Stimulated activated CD4-positive, alpha-beta T cell treated with anti-CD3 and anti-CD28 coated beads, Interleukin-15, amount 100 ng/mL, for 1 hour (primary cell): ENCODE measurements at places on chromosomes 6 and 20.

DNA sequence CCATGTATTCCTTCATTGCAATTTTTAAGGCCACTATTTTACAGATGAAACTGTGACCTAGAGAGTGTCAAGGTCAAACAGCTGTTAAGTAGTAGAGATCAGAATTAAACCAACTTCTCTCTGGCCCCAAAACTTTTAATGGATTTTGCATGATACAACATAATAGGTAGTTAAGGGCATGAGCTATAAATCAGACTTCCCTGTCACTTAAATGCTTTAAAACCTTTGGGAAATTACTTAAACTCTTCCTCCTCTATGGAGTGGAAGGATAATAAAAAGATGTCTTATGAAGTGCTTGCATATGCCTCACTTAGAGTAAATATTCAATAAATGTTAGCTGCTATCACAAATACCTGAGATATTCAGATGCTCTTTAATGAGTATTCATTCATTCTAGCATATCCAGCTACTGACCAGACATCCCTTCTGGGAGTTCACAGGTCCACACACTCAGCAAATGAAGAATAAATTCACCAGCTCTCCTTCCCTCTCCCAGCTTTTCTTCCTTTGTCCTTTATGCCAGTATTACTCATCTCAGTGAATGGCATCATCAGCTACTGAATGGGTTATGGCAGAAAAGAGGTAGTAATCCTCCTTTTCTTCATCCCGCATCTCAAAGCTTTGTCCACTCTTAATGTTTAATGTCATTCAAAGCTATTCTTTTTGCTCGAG, 36.2 kb downstream of the EYA4 start:
- DNase-seq: no peak

- DNase-seq: no peak
Measured at GRCh38 chr6:2583459-2583858, 167.3 kb downstream of the MYLK4 start.

DNA sequence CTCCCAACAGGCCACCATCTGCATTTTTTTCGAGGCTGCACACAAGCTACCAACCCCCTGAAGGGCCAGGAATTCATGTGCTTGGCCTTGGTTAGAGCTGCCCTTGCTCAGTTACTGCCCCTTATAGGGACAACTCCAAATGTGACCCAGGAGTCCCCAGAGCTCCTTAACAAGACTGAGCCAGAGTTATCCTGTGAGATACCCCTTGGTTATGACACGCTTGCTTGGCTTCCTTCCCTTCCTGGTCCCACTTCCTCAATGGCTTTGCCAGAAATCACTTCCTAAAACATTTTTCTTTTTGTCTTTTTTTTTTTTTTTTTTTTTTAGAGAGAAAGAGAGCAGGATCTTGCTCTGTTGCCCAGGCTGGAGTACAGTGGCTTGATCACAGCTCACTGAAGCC, 8.9 kb downstream of the TREM1 start:
- no peak for DNase-seq

DNA sequence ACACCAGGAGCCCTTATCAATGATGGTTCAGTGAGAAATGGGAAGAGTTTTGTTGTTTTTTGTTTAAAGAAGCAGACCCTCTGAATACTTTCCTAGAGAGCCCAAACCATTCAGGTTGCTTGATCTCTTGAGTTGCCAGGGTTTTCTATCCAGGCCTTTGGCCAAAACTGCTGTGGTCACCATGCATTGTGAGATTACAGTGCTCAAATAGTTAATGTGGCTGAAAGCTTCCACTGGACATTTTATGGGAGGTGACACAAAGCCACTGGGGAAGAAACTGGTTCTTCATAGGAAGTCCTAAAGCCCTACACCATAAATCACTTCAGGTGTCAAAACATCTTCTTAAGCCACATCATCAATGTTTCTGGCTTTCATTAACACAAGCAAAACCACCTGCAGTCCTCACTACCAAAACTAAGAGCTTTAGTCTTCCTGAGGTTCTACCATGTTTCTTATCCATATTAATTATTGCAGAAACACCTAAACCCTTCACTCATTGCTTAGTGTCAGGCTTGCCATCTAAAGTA, 101.6 kb downstream of the IBTK start:
- DNase-seq: no peak

- no peak for DNase-seq
Measured at GRCh38 chr20:40630713-40631112, 58.3 kb downstream of the MAFB start.

- DNase-seq: no peak
Measured at GRCh38 chr6:21026576-21027273, 492.5 kb downstream of the CDKAL1 start.

DNA sequence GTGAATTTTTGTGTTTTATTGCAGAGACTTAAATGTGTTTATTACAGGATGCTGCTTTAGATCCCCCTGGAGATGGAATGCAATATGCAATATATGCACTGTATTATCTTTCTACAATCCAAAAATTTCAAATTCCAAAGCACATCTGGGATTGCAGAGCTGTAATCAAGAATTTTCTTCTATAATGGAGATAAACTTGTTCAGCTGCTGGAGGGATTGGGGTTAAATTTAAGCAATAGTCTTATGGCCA, 66.4 kb downstream of the MKKS start:
- DNase-seq: no peak

DNA sequence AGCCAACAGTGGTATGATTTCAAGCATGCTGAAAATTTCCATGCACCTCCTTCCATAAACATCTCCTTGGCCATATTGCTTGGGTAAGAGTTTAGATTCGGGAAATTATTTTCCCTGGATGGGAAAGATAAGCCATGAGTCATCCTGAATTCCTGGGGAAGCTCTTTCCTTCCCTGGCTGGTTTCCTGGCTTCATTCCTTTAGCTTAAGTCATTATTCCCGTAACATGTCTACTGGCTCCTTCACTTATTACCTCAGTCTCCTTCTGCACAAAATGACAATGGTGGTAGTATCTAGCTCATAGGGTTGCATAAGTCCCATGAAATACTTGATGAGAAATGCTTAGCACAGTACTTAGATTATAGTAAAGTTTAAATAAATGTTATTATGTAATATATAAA, 27.6 kb downstream of the TINAG start:
- no peak for DNase-seq

- DNase-seq: no peak
Measured at GRCh38 chr6:91083211-91083610, 496.3 kb upstream of the MAP3K7 start.

DNA sequence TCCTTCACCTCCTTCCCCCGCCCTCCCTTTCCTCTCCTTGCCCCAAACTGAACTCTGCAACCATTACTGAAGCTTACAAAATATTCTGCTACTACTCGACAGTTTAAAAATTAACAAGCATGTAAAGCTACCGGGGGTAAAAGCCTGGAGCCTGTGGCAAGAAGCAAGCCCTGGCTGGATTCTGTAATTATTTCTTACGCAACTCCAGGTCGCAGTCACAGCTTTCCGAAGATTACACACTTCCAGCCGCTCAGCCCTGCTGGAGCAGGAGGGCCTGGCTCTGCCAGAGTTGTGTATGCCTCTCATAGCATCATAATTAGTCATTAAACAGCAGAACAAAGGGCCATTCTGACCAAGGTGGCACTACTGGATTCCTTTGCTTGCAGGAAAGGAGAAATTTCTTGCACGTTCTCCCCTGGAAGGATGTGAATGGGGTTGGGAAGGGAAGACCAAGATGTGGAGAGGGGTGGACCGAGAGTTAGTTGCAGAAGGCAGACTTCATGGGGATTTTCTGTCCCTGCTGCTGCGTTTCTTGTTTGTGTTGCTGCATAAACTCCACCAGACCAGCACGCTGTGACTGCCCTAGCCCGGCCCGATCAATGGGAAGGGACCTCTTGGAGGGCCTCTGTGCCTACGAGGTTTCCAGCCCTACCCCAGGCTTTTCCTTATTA, 23.6 kb downstream of the FOXQ1 start:
- DNase-seq: no peak

GRCh38 chr6:89707766-89708165, 69.2 kb upstream of the LYRM2 start:
- DNase-seq: no peak

DNA sequence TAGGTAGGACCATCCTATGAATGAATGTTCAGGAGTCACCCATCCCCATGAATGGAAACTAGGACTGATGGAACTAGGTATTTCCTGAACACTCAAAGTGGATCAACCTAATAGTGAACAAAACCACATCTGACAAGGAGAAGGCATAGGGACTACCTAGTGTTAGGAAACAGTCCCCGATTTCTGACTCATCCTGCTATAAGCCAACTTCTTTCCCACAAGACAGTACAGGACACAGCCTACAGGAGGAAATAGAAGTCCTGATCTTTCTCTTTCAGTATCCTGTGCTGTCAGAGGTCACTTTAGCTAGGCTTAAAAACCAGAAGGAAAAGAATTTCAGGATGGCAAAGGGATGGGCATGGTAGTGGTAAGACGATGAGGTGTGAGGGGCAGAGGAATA, 19.5 kb upstream of the GMDS start:
- no peak for DNase-seq

DNA sequence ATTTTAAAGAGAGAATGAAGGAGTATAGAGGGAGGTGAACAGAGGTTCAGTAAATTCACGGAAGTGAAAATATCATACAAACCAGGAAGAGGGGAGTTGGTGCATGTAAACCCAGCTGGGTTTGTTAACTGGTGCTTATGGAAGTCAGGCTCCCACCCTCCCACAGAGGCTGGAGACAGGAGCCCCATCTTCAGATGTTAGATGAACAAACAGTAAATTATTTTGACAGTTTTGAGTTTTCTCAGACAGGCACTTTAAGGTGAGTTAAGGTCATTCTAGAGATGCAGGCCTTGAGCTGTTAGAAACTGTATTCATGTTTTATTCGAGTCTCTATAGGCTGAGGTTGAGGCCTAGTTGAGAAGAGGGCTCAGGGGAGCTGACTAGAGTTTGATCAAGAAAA, 41.8 kb upstream of the FUCA2 start:
- no peak for DNase-seq

GRCh38 chr20:49541733-49542513, 26.0 kb downstream of the PTGIS start:
- peak; percentile 36 for DNase-seq

DNA sequence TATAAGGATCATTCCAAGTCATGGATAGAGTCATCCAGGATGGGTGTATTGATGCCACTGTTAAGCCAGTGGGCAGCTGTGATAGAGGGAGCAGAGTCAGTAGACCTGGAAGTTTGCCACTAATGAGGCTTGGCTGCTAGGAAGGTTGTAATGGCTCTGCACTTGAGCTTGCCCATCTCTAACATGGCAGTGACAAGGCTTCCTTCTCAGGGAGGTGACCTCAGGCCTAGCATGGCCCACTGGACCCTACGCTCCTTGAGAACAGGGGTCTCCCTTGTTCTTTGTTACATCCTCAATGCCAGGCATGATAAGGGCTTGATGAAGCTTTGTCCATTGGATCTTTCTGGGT, 155.1 kb downstream of the CD83 start:
- no peak for DNase-seq

- DNase-seq: no peak
Measured at GRCh38 chr6:132651062-132651461, 7.9 kb downstream of the TAAR1 start.

DNA sequence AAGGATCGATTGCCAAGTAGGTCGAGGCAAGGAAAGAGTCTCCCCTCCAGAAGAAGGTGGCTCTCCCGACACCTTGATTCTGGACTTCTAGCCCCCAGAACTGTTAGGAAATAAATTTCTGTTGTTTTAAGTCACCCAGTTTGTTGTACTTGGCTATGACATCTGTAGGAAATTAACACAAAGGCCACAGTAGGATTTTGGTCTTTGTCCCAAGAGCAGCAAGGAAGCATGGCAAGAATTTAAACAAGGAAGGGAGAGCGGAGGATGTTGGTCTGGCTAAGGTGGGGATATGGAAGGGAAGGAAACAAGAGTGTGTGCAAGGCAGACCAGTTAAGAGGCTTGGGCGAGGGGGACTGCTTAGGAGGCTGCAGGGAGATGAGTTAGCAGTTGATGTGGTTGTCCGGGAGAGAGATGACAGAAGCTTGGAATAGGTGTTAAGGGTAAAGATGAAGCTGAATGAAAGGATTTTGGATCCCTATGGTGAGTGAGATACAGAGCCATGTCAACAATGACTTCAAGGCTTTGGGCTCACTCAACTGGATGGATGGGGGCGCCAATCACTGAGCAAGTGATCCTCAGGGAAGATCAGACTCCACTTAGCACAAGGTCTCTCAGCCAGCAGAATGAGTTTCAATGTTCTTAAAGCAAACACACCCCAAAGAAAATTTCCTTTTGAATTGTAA, 140.5 kb upstream of the ZNF217 start:
- no peak for DNase-seq

- DNase-seq: no peak
Measured at GRCh38 chr6:5718231-5718947, 288.3 kb downstream of the NRN1 start.

- DNase-seq: no peak
Measured at GRCh38 chr6:151242420-151242861, 2.7 kb downstream of the AKAP12 start.

DNA sequence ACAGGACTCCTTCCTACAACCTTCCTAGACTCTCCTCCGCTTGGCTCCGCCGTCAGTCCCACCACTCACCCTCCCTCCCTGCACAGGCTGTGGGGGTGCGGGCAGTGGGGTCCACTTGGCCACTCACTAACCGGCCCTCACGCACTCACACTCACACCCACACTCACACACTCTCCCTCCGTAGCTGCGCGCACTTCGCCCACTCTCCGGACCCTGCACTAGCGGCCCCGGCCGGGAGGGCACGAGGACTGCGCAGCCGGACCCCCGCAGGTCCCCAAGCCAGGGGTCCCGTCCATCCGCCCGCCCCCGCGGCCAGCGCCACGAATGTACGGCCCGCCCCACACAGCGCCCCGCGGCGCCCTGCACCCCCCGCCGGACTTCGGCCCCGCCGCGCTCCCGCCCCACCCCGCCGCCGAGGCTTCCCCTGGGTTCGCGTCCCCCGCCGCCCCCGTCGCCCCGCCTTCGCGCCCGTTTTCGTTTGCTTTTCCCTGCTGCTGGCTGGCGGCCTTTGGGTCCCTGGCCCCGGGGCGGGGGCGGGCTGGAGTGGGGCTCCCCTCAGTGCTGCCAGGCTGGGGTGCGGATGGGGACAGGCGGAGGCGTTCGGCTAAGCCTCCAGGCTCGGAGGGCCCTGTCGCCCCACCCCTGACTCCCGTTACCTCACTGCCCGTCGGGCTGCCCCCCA, 23.0 kb upstream of the SLC22A7 start:
- DNase-seq: no peak

GRCh38 chr6:2021713-2022125, 223.7 kb downstream of the GMDS start:
- DNase-seq: no peak

DNA sequence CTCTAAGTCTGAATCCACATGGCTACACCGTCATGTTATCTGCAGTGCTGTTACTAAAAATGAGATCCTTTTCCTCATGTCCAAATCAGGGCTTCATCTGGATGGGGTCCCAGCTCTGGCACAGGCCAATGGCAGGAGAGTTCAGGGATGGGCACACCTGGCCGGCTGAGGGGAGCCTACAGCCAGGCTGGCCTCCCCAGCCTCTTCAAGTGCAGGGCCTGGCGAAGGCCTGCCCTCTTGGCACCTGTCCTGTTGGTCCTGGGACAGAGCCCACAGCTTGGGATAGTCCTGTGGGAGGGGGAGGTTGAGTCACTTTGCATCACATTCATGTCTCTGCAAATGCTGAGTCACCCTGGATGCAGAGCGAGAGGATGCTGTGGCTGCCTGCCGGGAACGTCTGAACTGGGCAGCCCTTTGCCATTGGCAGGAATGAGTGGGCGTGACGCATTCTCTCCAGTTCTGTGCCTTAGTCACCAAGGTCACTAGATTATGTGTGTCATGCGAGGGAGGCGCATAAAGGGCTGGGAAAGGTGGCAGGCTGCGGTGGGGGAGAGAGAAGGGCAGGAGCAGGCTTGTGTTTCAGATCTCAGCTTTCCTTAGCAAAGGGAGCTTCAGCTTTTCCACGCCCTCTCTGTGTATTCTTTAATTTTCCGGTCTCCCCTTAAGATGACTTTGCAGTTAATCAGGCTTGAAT, 223.2 kb upstream of the ECI2 start:
- no peak for DNase-seq
